ENCODE measurements at places on chromosomes 4 and X. TPM values are rescaled to one million over a fixed set of nuclear protein-coding genes. Genes with fewer than 3 reads are reported as not detected.

GRCh38 chrX:80747832-80748231 lies 61.8 kb downstream of the BRWD3 start:
- H3K36me3 ChIP-seq, result no peaks in the 10 kb centered on the region
- no peak for DNase-seq
- H3K27ac ChIP-seq, result no peak overlapping the region
- H3K4me3 ChIP-seq, result no peak overlapping the region

DNA sequence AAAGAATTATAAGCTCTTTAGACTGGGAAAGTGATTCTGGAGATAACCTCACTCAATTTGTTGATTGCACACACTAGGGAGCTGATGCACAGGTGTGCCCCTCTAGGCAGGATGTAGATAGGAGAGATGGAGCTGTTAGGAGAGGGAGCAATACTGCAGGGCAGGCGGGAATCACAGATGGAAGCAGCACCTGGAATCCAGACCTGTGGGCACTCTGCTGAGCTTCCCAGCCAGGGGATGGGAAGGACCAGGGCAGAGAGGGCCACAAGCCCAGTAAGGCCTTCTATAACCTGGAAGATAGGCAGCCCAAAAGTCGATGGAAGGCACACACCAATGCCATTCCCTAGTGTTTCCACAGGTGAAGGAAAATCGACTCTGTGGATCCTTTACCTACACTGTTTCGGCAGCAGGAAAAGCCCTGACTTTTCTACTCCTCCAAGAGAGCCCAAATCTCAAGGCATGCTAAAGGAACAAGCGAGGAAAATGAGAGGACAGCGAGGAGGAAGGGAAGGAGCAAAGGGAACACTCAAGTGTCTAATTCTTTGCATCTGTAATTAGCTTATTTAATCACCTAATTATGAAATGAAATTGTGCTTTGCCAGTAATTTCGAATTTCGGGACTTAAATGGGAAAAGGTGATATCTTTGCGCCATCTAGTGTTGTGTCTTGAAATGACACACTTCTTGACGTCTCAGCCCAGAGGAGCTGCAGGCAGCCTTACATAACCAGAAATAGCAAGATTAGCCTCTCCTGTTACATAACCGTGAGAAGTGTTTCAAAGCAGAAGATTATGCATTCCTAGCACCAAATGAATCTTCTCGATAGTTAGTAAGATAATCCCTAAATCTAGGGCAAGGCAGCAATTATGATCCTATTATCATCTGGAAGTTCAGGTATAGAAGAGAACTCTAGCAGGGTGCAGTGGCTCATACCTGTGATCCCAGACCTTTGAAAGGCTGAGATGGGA lies 31.0 kb upstream of the TLR3 start:
- H3K27ac ChIP-seq, result peak overlapping the region; percentile 77
- no peak overlapping the region for H3K4me3 ChIP-seq
- peaks cover 22% of the 10 kb centered on the region for H3K4me1 ChIP-seq

DNA sequence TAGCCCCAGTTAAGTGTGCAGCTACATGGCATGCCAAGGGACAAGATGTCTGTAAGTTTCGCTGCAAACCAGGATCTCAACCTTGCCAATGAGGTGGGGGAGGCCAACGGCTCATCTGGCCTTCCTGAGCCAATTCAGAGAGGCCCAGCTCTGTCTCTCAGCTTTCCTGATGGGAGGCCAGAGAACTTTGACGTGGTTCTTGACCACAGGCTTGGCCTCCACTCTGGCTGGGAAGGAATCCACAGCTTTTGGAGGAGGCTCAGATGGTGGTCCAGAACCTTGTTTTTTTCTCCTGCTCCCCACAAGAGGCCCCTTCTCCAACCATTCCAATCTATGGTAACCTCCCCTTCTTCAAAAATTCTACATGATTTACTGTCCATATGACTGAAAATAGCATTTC lies 9.8 kb downstream of the CAPN6 start:
- DNase-seq, result no peak
- no peaks in the 10 kb centered on the region for H3K36me3 ChIP-seq
- no peak overlapping the region for H3K4me3 ChIP-seq
- H3K4me1 ChIP-seq, result no peaks in the 10 kb centered on the region

CCKAR gene
- 1.8 TPM for total RNA-seq

DNA sequence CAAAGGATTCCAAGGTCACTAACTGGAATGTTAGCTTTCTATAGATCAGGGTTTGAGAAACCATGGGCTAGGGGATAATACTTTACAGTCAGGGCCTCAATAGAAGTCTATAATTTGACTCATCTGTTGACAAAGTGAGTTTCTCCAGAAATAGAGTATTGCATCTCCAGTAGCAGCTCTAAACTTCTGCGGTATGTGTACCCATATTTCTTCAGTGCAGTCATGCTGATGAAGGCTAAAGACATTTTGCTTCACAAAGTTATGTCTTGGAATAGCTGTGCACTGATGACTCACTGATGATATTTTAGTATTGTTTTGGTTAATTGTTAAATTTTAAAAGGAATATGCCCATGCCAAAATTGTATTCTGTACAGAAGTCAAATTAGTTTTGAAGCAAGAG lies 464.9 kb upstream of the AMOT start:
- H3K4me1 ChIP-seq, result no peaks in the 10 kb centered on the region
- no peak overlapping the region for H3K27ac ChIP-seq
- no peaks in the 10 kb centered on the region for H3K36me3 ChIP-seq

EVC gene
- total RNA-seq, result 7.0 TPM

TMEM31 gene
- total RNA-seq, result not detected

All from stomach (tissue), 19 donors.